ENCODE measurements at places on chromosomes 7 and 10. TPM values are rescaled to one million over a fixed set of nuclear protein-coding genes. Genes with fewer than 3 reads are reported as not detected.

GRCh38 chr10:123126246-123126645 lies 9.5 kb upstream of the HMX3 start:
- DNase-seq = no peak

Gene SLC26A5
- polyA plus RNA-seq = 0.07 TPM

Gene GIMAP6
- polyA plus RNA-seq = 14.6 TPM

Gene SPDYE6
- polyA plus RNA-seq = 0.18 TPM

Data from right cardiac atrium (tissue), 5 donors.